Naive B cell (primary cell): ENCODE measurements at places on chromosomes 3 and 15.

- DNase-seq = no peak
Observed at GRCh38 chr15:39232512-39232911, 348.4 kb upstream of the THBS1 start.

GRCh38 chr15:67253549-67254237, 768 bp downstream of the AAGAB start:
- DNase-seq = no peak

GRCh38 chr15:68377766-68378165, 54.2 kb downstream of the ITGA11 start:
- DNase-seq = no peak

DNA sequence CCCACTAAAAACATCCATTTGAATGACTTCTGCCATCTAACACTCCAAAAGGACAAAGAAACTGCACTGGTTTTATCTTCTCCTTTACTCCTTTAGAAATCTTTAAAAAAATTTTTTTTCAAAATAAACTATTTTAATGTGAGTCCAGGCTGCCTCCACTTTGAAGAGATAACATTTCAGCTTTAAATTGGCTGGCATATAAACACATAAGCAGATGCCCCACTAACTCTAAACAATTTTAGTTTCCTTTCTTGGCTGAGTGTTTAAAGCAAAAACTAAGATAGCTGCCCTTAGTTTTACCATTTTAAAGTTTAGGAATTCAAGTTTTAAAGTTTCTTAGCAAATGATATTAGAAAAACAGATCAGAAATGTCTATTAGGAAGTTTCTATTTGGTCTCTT, 39.9 kb downstream of the PDZRN3 start:
- no peak for DNase-seq

GRCh38 chr15:39921274-39921638, 1.2 kb upstream of the GPR176 start:
- DNase-seq = no peak

- DNase-seq = no peak
Observed at GRCh38 chr3:18103591-18103990, 321.5 kb downstream of the SATB1 start.

- DNase-seq = no peak
Observed at GRCh38 chr3:4797201-4797705, 182.0 kb upstream of the BHLHE40 start.

DNA sequence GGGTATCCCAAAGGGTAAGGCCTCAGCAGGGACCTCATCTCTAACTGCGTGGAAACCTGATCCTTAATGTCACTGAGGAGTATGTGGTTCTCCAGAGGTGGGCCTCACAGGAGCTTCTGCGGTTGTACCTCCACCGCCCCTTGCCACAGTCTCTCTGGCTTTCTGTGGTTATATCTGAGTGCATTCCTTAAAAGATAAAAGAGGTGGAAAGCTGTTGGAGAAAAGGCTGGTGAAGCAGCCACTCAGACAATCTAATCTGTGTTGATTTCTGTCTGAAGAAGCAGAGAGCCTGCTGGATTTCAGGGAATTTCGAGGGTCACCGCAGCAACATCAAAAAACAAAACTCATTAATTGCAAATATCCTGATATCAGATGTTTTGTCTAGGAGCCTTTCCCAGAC, 51.4 kb downstream of the SEMA6D start:
- DNase-seq = no peak

- no peak for DNase-seq
Observed at GRCh38 chr3:29644261-29644660, 363.4 kb downstream of the RBMS3 start.

DNA sequence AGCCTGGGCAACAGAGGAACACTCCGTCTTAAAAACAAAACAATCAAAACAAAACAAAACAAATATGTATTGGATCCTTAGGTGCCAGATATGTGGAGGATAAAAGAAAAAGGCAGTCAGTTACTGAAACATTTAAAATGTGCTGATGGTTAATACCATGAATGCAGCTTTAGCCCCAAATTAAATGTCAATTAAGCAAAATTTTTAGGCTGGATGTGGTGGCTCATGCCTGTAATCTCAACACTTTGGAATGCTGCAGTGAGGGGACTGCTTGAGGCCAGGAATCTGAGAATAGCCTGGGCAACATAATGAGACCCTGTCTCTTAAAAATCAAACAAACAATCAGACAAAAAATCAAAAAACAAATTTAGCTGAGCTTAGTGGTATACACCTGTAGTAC, 8.5 kb upstream of the CHMP2B start:
- DNase-seq = no peak

DNA sequence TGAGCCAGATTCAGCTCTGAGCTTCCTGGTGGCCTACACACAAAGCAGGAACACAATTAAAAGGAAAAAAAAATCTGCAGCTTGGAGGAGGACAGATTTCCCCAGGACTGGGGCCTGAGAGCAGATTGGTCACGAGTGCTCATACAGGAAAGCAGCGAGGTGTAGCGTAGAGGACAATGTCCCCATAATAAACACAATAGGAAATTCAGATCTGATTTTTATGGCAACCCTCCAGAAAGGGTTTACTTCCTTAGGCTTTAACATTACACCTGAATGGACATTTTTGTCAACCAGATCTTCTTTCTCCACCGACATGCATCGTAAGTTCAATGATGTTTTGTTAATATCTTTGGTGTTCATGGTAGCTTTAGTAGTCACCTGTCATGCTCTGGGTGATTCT, 23.3 kb downstream of the SLC6A20 start:
- no peak for DNase-seq

DNA sequence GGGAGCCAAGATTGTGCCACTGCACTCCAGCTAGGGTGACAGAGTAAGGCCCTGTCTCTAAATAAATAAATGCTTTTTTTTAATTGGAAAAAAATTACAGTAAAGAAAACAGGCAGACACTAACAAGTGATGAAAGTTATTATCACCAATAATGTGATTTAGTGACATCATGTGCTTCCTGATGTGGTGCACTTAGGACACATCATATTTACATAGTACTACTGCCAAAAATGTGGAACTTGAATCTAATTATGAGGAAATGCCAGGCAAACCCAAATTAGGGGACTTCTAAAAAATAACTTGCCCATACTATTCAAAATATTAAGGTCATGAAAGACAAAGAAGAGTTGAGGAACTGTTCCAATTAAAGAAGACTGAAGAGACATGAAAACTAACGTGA, 30.8 kb downstream of the MAP4 start:
- DNase-seq = no peak

- DNase-seq = no peak
Observed at GRCh38 chr3:116821371-116821770, 111.8 kb downstream of the TUSC7 start.

- DNase-seq = no peak
Observed at GRCh38 chr15:25832158-25832557, 31.0 kb downstream of the ATP10A start.

GRCh38 chr15:74752531-74752930, 3.9 kb downstream of the CYP1A2 start:
- no peak for DNase-seq

- DNase-seq = no peak
Observed at GRCh38 chr15:68073576-68074288, 19.6 kb downstream of the PIAS1 start.
